Omental fat pad (tissue), 4 donors: ENCODE measurements at places on chromosomes 4 and X. TPM values are rescaled to one million over a fixed set of nuclear protein-coding genes. Genes with fewer than 3 reads are reported as not detected.

Gene PPBP
- not detected for total RNA-seq

Gene SLC39A8
- total RNA-seq = 9.3 TPM

Gene DRD5
- total RNA-seq = not detected

- no peak for DNase-seq
Measured at GRCh38 chr4:176758731-176759130, 34.0 kb downstream of the VEGFC start.
